Stimulated activated CD4-positive, alpha-beta T cell treated with anti-CD3 and anti-CD28 coated beads, Interleukin-2, amount 100 ng/mL, for 4 hours (primary cell): ENCODE measurements at places on chromosomes 5 and 9.
A peak's percentile ranks its signal among the peaks of the same experiment; 100 is the strongest.

GRCh38 chr5:72608926-72609325, 101.7 kb upstream of the ZNF366 start:
- DNase-seq = no peak

GRCh38 chr9:109894921-109895758, 115.1 kb downstream of the PALM2AKAP2 start:
- DNase-seq = no peak

- DNase-seq = no peak
Observed at GRCh38 chr5:56677690-56678305, 137.6 kb upstream of the MAP3K1 start.

GRCh38 chr5:59428391-59428790, 465.1 kb downstream of the PDE4D start:
- DNase-seq = no peak

- DNase-seq = no peak
Observed at GRCh38 chr9:86600977-86601376, 246.8 kb upstream of the TUT7 start.

- DNase-seq = no peak
Observed at GRCh38 chr5:95417971-95418370, 26.8 kb downstream of the FAM81B start.

DNA sequence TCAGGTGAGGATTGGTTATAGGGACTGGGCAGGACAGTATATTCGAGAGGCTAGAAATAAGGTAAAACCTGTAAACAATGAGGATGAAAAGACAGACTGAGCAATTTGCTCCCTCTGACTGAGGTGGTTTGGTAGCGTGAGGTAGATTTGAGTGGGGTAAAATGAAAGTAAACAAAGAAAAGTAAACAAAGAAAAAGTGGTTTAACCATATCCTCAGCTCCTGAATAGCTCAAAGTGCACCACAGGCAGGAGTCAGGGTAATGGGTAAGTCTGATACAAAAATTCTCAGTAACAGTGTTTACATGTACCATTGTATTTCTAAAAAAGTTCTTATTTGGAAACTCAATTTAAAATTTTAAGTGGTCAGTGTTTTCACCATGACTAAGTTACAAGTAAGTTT, 203.1 kb upstream of the ARRDC3 start:
- DNase-seq = no peak

DNA sequence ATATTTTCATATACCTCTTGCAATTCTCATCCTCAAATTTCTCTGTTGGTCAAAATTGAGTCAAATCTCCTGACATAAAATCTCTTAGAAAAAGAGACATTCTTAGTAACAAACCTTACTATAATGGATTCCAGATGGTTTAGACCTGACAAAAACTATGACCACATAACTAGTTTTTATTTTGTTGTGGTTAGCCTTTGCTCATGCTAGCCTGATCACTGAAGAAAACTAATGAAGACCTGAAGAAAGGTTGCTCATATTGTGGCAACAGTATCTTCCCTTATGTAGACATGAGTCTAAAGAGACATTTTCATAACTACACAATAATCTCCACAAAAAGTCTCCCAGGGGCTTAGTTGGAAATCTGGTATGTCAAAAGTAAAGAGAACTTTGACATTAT, 274.1 kb upstream of the TMEM161B start:
- DNase-seq = no peak

GRCh38 chr9:90526386-90526785, 116.2 kb downstream of the DIRAS2 start:
- DNase-seq = no peak

GRCh38 chr5:172283020-172283861, at the start of gene UBTD2:
Gene UBTD2 (minus strand): TSS chr5:172283764. CDS start chr5:172283665, 99 bp downstream.
- DNase-seq = peak; percentile 54

DNA sequence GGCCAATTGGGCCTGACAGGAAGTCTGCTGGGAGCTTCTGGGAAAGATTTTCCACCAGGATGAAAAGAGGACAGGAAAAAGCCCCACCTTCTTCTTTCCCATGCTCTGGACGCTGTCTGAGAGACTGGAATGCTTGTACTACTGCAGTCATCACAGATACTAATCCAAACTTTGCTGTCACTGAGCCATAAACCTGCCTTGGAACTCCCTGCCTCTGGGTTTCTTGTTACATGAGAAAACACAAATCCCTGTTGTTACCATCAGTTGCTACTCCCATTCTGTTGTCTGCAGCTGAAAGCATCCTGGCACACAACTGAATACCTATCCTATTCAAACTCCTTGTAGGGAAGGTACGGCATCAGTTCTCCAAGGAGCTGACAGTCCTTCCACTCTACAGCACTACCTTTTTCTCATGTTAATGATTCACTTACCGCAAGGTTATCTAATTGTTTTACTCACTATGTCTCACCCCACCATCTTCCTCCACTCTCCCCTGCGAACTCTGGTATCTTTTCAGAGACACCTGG, 167.5 kb downstream of the CDK5RAP2 start:
- no peak for DNase-seq

GRCh38 chr5:178145965-178146820, 7.5 kb downstream of the NHP2 start:
- DNase-seq = peak; percentile 59

GRCh38 chr5:1594357-1595106, 70.8 kb upstream of the LPCAT1 start:
- peak; percentile 38 for DNase-seq

DNA sequence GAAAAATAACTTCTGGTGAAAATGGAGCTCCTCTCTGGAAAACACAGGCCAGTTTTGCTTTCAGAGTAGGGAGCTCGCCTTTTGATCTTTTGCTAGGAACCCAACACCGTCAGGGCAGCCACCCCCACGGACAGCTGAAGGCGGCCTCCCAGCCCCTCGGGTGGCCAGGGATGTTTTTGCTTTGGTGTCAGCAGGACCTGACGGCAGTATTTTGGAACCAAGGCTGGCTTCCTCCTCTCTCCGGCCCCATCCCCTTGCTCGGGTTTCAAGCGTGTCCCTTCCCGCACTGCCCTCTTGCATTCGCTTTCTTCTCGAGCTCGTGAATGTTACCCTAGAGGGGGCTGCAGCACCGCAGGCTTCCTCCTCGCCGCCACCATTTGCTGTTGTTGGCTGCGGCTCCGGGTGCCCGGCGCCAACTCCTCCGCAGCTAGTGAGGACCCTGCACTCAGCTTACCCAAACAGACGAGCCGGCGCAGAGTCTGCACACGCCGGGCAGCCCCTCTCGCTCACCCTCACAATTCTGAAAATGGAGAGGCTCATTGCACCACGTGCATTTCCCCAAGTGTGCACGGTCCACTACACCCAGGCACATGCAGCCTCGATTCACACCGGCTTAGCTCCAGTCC, 35.5 kb upstream of the ADAMTSL1 start:
- DNase-seq = no peak

DNA sequence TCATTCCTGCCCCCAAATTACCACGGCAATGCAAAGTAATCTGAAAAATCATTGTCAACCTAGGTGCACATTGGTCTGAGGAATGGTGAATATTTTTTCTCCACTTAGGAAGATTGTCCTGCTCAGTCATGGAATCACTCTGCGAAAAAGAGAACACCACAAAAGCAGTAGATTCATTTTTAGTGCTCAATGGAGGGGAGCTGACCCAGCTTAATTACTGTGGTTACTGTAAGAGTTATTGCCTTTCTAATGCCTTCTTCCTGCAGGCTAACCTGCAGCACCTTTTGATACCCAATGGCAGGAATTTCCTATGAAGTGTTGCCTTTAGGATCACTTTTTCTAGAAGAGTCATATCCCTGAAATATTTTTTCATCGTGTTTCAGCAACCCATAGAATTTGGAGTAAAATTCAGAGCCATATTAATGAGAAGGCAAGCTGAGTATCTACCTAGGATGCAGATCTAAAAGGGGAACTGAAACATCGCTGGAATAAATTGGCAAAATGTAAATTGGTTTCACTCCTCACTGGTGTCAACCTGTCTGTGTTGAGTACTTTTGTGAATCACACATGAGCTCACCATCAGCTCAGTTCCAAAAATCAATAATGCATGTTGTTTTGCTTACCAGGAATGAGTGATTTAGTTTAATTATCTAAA, 464.5 kb downstream of the CSNK1G3 start:
- no peak for DNase-seq

- DNase-seq = no peak
Observed at GRCh38 chr5:126394211-126394788, 28.9 kb upstream of the GRAMD2B start.

DNA sequence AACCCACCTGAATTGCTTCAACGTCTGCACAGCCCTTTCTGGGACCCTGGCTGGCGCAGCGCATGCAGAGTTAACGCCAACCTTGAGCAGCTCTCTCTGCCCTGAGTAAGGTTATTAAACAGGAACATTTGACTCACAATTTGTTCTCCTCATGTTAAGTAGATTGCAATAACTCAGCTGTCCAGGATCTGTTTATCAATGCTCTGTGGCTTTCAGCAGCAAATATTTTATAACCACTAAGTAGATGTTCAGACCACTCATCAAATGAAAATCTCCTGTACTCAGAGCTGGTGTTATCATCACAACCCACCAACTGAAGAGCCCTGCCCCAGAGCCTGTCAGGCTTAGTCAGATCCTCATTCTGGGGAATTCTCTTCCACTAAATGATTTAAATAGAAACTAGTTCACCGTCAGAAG, 403.0 kb downstream of the ZNF608 start:
- no peak for DNase-seq

DNA sequence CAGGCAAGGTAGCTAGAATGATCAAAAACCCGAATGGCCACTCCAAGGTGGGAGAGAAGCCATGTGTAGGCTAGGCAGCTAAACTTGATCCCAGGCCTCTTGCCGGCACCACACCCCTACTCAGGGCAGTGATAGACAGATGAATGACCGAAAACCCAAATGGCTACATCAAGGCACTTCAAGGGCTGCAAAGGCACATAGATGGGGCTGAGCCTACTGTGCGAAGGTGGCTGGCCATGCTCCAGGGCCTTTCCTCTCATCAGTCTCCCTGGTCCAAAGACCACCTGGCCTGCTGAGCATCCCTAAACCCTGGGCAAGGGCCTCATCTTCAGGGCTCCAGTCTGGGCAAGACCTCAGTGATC, 3.7 kb upstream of the TIFAB start:
- DNase-seq = no peak

- no peak for DNase-seq
Observed at GRCh38 chr5:168377525-168377924, 86.1 kb downstream of the WWC1 start.

DNA sequence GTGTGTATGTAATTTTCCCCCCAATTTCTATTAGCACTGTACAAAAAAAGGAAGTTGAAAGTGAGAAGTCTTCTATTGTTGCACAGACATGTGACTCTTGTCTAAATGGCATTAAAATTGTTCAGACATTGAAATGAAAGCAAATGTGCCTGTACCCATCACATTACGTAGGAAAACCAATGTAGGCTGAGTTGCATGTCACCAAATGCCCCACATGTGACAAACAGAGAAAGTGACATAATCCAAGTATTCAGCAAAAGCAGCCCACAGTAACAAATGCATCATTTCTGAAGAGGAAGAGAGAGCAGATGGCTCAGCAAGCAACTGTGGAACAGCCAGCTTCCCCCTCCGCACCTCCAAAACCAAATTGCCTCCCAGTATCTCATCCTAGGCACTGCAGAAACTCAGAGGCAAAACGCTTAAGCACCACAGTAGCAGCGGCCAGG, 161.5 kb upstream of the NR4A3 start:
- no peak for DNase-seq

GRCh38 chr5:147617191-147617606, 107.3 kb upstream of the DPYSL3 start:
- no peak for DNase-seq

GRCh38 chr9:129568560-129569501, 52.1 kb downstream of the C9orf50 start:
- no peak for DNase-seq

GRCh38 chr9:20903212-20903611, 128.2 kb downstream of the HACD4 start:
- no peak for DNase-seq
